Fibroblast of upper back skin (primary cell): ENCODE measurements at places on chromosomes 11 and 22.

DNA sequence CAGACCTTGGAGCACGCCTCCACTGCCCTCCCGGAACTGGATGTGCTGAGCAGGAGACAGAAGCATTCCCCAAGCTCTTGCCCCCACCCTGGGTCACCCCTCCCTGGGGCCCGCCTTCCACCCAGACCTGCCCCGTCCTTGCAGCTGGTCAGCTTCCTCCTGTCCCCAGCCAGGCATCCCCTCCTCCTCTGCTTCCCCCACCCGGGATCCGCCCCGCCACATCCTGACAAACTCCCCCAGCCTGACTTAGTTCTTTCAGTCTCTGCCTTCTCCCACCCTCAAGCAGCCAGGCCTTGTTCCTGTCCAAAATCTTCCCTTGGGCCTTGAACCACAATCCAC, 1.1 kb upstream of the PLXNB2 start:
- peak; percentile 65 for DNase-seq

DNA sequence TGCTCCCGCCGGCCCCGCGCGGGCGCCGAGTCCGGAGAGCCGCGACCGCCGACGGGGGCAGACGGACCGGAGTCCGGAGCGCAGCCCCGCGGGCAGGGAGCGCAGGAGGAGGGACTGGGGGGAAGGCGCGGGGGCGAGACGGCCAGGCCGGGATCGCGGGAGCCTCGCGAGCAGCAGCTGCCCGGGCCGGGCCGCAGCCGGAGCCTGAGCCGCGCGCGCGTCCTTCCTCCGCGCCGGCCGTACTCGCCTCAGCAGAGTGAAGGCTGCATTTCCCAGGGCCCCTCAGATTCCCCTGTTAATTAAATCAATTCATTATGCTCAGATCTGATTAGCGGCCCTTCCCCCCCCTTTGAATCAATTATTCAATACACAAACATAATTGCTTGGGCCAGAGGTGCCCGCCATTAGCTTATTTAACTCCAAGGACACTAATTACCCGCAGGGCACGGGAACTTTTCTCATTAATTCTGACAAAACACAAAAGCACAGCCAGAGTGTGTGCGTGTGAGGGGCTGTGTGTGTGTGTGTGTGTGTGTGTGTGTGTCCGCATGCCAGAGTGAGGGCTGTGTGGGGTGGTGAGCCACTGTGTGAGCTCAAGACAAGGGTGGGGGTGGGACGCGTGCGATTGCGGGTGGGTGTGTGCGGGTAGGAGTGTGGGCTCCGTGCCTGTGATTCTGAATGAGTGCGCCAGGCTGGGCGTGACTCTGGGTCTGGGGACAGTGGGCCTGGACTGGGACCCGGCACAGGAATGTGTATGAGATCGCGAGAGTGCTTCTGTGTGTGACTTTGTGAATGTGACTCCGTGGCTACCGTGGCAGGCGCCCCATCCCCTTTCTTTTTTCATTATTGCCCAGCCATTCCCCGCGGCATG, 5.1 kb upstream of the LMO1 start:
- DNase-seq = no peak

DNA sequence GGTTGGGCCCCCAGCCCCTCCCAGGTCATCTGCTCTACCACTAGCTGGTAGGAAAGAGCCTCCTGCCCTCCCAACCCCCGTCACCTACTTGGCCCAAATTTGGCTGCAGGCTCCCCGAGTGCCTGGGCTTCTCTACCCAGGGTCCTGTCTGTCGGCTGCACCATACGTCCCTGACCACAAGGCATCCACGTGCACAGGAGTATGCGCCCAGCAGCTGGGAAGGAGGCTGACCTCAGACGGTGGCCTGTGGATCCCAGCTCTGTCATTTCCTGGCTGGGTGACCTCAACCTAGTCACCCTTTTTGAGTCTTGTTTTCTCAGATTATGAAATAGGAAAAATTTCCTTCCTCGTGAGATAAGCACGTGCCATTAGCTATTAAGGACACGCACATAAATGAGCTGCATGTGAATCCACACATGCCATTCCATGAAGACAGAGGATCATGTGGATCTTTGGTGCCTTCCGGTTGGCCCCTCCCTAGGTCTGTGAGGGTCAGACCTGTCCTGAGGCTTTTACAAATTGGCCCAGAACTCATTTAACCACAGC, 13.7 kb downstream of the CYB561A3 start:
- no peak for DNase-seq

DNA sequence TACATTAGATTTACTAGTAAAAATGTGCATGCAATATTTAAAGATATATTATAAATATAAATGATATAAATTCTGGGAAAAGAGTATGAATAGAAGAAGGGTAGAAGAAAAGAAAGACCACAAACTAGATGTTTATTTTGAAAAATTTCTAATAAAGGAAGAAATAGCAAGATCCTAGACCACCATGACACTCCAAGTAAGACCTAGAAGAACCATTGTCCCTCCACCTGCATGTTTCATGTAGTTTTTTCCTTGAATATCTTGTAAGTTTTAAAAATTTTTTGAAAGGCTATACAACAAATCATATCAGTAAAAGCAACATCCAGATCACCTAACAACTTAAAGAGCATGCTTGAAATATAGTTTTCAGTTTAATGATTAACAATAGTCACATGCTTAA, 46.8 kb downstream of the ARHGAP32 start:
- no peak for DNase-seq

DNA sequence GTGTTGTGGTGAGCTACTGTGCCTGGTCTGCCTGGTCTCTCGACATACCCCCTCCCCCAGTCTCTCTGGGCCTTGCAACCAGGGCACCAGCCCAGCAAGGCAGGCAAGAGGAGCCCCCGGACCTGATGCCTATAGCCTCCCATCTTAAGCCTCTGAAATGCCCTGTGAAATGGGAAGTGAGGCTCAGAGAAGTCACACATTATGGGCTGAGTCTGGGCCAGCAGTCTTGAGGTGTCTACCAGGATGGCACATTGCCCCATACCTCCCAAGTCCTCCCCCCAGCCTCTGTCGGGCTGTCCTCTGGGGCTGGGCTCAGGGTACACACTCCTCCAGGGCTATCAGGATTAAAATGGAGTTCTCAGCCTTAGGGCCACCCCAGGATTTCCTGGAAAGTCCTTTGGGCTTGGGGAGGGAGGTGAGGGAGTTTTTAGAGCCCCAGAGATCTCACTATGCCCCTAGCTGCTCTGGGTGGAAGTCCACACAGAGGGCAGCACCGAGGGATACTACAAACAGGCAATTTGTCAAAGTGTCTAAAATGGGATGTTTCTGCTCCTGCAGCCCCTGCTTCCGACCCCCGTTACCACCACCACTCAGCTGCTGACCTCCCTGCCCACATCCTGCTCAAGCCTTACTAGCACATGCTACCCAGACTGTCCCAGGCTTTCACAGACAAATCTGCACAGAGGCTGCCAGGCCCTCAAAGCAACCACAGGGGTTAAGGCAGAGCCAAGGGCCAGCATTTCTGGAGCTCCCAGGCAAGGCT, 3.1 kb upstream of the SH3BP1 start:
- peak; percentile 53 for DNase-seq

DNA sequence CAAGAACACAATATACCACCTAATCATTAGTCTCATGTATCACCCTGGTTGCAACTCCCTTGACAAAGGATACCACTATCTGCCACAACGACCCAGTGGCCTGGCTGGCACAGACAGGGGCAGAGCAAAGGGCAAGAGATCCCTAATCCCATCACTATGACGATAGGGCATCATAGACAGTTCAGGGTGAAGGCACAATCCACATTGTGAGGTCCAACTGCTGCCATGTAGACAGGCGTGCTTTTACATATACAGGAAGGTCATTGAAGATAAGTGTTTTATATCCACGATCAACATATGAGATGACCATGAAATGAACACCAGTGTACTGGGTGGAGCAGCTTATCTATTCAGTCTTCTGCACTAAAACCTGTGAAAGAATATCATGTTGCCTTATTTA, 94.6 kb downstream of the IGLL1 start:
- DNase-seq = no peak

- DNase-seq = no peak
Observed at GRCh38 chr22:36942556-36942955, 29.1 kb downstream of the CSF2RB start.

DNA sequence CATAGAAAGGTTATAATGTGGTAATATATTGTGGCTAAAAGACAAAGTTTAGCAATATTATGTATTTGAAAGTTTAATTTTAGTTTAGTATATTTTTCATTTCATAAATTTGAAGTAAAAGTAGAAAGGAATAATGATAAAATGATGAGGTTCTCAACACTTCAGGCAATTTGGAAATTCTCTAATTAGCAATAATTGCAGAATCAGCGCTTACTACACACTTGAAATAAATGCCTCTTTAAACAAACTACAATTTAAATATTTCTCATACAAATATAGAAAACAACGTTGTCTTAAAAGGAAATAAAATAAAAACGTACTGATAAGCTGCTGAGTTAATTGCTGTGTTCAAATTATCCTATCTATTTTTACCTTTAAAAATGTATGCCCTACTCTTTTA, 25.9 kb downstream of the CASP12 start:
- no peak for DNase-seq

GRCh38 chr22:25057013-25057881, 104.7 kb downstream of the KIAA1671 start:
- DNase-seq = peak; percentile 8

- no peak for DNase-seq
Observed at GRCh38 chr22:22155146-22155545, 89.4 kb upstream of the VPREB1 start.

- DNase-seq = no peak
Observed at GRCh38 chr22:25100948-25101347, 98.7 kb upstream of the CRYBB3 start.

DNA sequence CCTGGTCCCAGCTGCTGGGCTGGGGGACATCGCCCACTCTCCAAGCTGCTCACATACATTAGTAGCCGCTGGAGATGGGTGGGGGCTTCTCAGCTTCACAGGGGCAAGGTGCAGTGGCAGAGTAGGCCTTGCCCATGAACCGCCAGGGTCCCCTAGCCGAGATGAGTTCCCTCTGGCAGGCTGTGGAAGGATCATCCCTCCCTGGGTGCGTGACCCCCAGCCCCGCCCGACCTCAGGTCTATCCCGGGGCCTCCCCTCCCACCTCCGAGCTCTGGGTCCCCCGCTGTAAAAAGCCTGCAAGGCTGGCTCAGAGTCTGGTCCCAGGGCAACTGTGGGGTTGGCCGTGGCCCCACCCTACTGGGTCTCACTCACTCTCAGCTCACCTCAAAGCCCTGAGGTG, 15.3 kb upstream of the TPCN2 start:
- no peak for DNase-seq

- DNase-seq = no peak
Observed at GRCh38 chr22:43402128-43402527, 9.7 kb upstream of the MPPED1 start.

DNA sequence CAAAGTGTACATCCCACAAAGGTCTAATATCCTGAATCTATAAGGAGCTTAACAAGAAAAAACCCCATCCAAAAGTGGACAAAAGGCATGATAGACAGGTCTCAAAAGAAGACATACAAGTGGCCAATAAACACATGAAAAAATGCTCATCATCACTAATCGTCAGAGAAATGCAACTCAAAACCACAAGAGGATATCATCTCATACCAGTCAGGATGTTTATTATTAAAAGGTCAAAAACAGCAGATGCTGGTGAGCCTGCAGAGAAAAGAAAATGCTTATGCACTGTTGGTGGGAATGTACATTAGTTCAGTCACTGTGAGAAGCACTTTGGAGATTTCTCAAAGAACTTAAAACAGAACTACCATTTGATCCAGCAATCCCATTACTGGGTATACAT, 12.7 kb downstream of the LGALS12 start:
- DNase-seq = peak; percentile 33

DNA sequence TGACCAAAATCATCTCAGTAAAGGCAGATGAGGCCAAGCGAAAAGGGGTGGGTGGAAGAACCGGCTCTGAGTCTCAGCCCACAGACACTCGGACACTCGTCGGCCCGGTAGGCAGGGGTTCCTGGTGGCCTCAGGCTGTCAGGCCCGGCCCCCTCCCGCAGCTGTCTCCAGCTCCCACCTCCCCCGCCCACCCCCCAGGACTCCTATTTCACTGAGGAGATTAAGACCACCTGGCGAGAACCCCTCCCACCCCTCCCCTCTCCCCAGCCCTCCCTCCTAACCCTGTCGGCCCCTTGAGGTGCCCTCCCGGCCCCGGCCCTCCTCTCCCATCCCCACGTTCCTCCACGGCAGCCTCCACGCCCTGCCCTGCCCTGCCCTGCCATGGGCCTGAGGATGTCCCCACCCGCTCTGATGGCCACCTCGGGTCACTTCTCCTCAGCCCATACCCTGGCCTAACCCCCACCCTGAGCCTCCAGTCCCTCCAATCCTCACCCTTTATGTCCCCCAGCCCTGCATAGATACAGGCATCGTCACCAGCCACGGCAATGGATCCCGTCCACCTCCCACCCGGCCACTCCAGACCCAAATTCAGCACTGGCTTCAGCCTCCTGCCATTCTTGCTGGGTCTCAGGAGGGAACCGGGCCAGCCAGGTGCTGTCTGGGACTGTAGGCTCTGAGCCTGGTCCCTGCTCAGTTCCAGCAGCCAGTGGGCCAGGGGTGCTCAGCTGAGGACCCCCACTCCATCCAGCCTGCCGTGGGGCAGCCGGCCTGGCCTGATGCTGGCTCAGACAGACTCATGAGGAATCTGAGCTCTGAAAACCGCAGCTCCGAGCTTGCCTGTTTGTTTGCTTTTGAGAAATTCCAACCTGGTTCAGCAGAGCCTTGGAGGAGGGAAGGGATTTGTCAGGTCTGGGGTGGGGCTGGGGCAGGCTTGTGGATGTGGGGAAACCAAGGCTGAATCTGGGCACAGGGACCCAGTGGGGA, 9.8 kb upstream of the TBX1 start:
- DNase-seq = peak; percentile 64

DNA sequence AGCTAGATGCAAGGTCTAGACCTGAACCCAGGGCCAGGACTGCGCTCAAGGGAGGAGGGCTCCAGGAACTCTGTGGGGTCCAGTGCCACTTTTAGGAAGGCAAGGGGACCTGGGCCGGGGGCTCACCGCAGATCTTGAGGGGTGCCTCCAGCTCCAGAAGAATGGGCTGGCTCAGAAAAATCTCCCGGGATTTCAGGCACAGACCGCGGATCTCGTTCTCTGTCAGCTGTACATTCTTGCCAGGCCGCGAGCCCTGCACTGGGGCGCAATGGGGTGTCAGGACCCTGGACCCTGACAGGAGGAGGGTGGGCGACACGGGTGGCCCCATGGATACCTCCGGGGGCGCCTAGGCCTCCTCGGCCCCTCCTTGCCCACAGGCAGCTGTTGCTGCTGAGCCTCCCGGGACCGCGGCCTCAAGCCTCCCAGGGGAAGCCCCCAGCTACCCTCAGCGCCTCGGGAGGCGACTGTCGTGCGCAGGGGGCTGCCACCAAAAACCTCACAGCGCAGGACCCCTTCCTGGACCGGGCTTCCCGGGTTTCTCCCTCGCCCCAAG, 640 bp downstream of the PPP1CA start:
- no peak for DNase-seq

GRCh38 chr11:43376594-43376993, 17.9 kb downstream of the TTC17 start:
- DNase-seq = peak; percentile 73
